ENCODE measurements at places on chromosomes 12 and 14.

GRCh38 chr14:51724650-51725049 lies 72.9 kb downstream of the FRMD6 start:
- no peak for DNase-seq

GRCh38 chr12:6646276-6647082 lies 753 bp downstream of the ACRBP start:
- no peak for DNase-seq

GRCh38 chr12:52417740-52418139 lies 11.6 kb upstream of the KRT82 start:
- DNase-seq: no peak

DNA sequence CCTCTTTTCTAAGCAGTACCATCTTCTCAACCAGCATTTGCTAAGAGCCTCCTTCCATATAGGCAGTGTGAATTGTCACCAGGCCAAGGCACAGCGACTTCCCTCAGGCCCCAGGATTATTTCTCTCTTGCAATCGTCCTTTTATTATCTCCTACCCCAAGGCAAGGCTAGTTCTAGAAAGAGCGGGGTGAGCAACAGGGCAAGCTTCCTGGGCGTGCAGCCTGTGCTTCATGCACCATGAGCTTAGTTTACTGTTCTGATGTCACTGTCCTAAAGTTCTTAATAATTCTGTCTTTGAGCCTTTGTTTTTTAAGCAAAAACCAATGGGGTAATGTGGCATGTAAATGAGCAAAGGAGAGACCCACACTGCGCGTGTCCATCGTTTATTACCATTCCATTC lies 27.9 kb downstream of the DUSP6 start:
- DNase-seq: no peak

DNA sequence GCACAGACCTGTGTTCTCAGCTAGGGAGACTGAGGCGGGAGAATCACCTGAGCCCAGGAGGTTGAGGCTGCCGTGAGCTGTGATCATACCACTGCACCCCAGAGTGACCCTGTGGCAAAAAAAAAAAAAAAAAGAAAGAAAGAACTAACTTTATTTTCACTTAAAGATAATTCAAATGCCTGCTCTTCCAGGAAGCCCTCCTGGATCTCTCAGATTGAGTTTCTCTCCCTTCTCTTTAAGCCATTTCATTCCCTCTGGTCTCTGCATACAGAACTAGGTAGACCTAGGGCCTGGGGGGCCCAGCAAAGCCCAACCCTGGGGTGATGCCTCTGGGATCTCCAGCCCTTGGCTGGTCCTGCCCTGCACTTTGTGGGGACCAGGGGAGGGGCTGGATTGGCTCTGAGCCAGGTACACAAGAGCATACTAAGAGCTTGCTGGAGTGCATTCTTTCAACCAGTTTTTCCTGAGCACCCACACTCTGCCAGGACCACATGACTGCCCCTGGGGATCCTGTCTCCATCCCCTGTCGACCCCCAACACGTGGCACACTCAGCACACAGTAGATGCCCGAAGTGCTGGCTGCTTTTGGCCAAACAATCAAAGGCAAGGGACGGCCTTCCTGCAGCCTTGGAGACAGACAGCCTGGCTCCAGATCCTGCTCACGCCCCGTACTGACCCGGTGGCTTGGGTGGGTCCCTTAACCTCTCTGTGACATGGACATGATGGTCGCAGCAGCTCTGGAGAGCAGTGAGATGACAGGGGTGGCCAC lies 52.7 kb downstream of the CYP46A1 start:
- DNase-seq: no peak

- no peak for DNase-seq
These were observed 113.7 kb downstream of the SAMD4A start for GRCh38 chr14:54680651-54681050.
